Activated CD8-positive, alpha-beta T cell treated with anti-CD3 and anti-CD28 coated beads for 36 hours (primary cell): ENCODE measurements at places on chromosomes 3 and 15. TPM values are rescaled to one million over a fixed set of nuclear protein-coding genes. Genes with fewer than 3 reads are reported as not detected.

Gene TRIM42
- total RNA-seq, result not detected

Gene XXYLT1
- 8.4 TPM for total RNA-seq

DNA sequence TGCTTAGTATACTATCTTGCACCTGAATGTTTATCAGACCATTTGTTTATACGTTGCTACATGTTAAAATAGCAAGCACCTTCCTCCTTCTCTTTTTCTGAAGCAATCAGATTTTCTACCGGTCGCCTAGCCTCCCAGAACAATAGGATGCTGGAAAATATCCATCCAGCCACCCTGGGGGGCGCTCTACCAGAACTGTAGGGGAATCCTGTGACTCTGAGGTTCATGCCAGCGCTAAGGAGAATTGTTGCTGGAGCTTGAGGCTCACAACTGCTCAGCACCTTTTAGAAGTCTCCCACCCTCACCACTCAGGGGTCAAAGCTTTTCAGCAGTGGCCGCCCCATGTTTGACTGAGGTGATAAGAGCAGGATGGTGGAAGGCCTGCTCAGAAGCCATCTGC, 27.5 kb downstream of the SQOR start:
- no peak overlapping the region for H3K27ac ChIP-seq
- H3K36me3 ChIP-seq, result peaks cover 36% of the 10 kb centered on the region
- H3K4me3 ChIP-seq, result no peak overlapping the region
- DNase-seq, result no peak
- peaks cover 31% of the 10 kb centered on the region for H3K4me1 ChIP-seq

- H3K4me3 ChIP-seq, result no peak overlapping the region
- peaks cover 12% of the 10 kb centered on the region for H3K27me3 ChIP-seq
- no peaks in the 10 kb centered on the region for H3K36me3 ChIP-seq
- H3K4me1 ChIP-seq, result no peaks in the 10 kb centered on the region
- no peak overlapping the region for H3K27ac ChIP-seq
Measured at GRCh38 chr3:123394391-123395020, 54.4 kb downstream of the ADCY5 start.

DNA sequence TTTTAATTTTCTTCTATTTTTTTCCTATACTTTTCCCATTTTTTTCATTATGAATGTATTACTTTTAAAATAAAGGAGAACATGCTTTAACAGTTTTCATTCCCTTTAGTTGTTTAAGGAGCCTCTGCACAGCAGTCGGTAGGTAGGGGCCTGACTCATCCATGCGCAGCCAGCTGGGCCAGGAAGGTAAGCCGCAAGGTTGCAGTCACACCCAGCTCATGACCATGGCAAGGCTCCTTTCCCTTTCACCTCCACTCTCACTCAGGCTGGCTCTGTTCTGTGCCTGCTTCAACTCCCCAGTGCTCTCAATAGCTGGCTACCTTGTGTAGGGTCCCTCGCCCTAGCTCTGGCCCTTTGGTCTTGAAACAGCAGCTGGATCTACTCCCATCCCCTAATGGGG, 17.4 kb upstream of the ANKRD34C start:
- H3K27ac ChIP-seq, result no peak overlapping the region
- no peaks in the 10 kb centered on the region for H3K4me1 ChIP-seq
- no peak overlapping the region for H3K4me3 ChIP-seq
- no peak for DNase-seq
- H3K36me3 ChIP-seq, result no peaks in the 10 kb centered on the region
- H3K27me3 ChIP-seq, result peaks cover 22% of the 10 kb centered on the region

DNA sequence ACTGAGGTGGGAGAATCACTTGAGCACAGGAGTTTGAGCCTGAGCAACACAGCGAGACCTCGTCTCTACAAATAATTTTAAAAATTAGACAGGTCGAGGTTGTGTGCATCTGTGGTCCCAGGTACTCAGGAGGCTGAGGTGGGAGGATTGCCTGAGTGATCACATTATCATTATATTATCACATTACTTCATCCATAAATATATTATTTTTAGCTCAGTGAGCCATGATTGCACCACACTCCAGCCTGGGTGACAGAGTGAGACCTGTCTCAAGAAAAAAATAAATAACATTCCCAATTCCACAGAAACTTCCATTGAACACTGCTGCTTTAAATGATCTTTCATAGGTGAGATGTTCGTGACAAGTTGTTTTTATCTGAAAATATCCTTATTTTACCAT, 21.8 kb downstream of the GABPB1 start:
- H3K36me3 ChIP-seq, result peaks cover 15% of the 10 kb centered on the region
- peaks cover 15% of the 10 kb centered on the region for H3K4me1 ChIP-seq
- no peaks in the 10 kb centered on the region for H3K27me3 ChIP-seq
- no peak for DNase-seq

- H3K36me3 ChIP-seq, result peaks cover 4% of the 10 kb centered on the region
- DNase-seq, result peak; percentile 55
- no peak overlapping the region for H3K27ac ChIP-seq
- no peak overlapping the region for H3K4me3 ChIP-seq
- H3K4me1 ChIP-seq, result peaks cover 30% of the 10 kb centered on the region
Measured at GRCh38 chr15:75198560-75199356, 2.9 kb upstream of the C15orf39 start.

DNA sequence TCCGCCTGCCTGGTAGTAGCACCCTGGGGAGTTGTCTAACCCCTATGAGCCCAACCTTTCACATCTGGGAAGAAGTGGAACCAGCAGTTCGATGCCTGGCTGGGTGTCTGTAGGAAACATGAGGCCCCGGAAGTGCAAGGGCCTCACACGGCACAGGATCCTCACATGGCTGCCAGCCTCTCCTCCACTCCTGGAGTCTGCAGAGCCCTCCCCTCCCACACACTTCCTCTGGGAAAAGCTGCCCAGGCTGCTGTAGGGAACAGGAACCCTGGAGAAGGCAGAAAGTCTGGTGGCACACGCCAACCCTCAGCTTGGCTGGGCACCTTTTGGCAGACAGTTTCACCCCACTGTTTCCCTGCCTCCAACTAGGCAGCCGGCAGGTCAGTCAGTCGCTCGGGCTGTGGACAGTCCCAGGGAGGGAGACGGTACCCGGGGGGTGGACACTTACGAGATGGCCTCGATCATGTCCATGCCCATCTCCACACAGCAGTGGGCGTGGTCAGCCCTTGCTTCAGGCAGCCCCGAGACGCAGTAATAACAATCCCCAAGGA, 118.4 kb downstream of the ADCY5 start:
- H3K4me1 ChIP-seq, result peaks cover 6% of the 10 kb centered on the region
- no peak overlapping the region for H3K27ac ChIP-seq
- peaks cover 2% of the 10 kb centered on the region for H3K27me3 ChIP-seq
- no peaks in the 10 kb centered on the region for H3K36me3 ChIP-seq
- no peak for DNase-seq
- no peak overlapping the region for H3K4me3 ChIP-seq

- H3K4me3 ChIP-seq, result no peak overlapping the region
- DNase-seq, result no peak
- no peak overlapping the region for H3K27ac ChIP-seq
- H3K36me3 ChIP-seq, result peaks cover 19% of the 10 kb centered on the region
Measured at GRCh38 chr3:71406972-71407810, 176.3 kb downstream of the FOXP1 start.

DNA sequence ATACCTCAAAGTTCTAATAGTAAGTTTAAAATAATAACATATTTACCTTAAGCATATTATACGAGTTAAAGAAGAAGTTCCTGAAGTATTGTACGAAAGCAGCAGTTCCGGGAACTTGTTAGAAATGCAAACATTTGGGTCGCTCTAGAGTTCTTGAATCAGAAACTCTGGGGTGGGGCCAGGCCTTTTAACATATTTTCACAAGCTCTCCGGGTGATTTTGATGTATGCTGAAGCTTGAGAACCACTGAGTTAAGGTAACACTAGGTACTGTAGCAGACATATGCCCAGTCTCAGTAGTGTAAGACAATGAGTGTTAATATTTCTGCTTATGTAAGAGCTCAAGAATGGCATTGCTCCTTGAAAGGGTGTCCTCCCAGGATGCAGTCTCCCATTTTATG, 461.1 kb downstream of the C3orf38 start:
- H3K4me1 ChIP-seq, result no peaks in the 10 kb centered on the region
- H3K27ac ChIP-seq, result no peak overlapping the region
- H3K36me3 ChIP-seq, result no peaks in the 10 kb centered on the region
- no peak overlapping the region for H3K4me3 ChIP-seq
